ENCODE measurements at places on chromosomes 16 and 17. TPM values are rescaled to one million over a fixed set of nuclear protein-coding genes. Genes with fewer than 3 reads are reported as not detected.

The CACNG3 gene
- polyA plus RNA-seq: not detected

The PARN gene
- 32.7 TPM for polyA plus RNA-seq

DNA sequence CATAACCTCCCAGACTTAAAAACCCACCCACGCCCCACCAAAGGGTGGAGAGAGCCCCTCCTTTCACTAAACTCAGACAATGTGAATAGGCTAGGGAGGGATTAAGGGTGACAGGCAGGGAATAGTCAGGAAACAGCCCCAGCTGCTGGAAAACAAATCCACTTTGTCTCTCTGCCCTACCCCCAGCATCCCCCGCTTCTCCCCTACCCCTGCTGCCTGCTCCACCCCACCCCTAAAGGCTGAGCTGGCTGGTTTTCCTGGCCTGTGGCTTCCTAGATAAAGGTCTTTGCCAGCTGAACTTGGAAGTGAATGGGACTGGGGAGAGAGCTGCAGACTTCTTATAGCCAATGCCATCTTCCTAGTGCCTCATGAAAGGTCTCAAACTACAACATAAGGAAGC is 15.0 kb downstream of the CAVIN1 start:
- no peak for DNase-seq

- DNase-seq: no peak
Measured at GRCh38 chr17:15180121-15180561, 85.0 kb downstream of the PMP22 start.

GRCh38 chr16:1042049-1042744 is 30.4 kb upstream of the SSTR5 start:
- no peak for DNase-seq

DNA sequence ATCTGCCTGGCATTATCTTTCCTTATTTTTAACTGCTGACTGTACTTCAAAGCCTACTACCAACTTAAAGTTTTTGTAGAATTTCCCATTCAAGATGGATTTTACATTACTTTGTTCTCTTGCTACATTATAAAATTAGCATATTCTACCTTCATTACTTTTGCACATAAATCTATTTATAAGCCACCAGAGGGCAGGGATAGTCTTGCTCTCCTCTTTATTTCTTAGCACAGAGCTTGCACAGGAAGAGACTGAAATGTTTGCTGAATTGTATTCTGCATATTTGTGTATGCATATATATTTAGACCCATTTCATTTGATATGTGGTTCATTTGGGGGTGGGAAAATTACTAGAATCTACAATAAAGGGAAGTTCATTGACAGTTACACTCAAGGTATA is 108.0 kb downstream of the SKAP1 start:
- DNase-seq: no peak
